NCI-H1092 (cell line): ENCODE measurements at places on chromosomes 1 and 21.

DNA sequence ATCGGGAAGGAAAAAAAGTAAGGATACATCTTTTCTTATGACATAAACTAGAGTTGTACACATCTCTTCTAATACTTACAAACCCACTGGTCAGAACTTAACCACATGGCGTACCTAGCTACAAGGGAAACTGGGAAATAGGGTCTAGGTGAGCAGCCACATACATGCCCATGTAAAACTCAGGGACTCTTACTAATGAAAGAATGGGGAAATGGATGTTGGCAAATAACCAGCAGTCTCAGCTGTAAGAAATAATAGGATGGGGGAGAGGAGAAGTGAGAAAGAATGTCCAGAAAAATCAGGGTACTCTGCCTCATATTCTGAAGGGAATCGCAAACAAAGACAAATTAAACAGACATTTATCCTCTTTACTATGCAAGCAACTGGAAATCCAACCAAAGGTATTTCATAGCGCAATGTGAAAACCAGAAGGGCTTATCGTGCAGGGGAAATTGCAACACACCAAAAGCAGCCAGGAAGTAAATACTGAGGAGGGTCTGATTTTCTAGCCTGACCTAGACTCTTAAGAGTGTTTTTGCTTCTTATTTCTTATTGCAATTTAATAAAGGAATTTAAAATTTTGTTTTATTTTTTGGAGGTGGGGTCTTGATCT is 17.5 kb downstream of the GTF2B start:
- DNase-seq, result no peak

GRCh38 chr1:157363660-157364140 is 188.6 kb downstream of the FCRL5 start:
- no peak for DNase-seq

GRCh38 chr1:26848941-26849774 is 13.8 kb upstream of the SFN start:
- DNase-seq, result no peak

GRCh38 chr1:26094677-26095383 is 16.8 kb upstream of the PDIK1L start:
- peak; percentile 17 for DNase-seq

GRCh38 chr1:115402753-115403184 is 64.7 kb upstream of the NGF start:
- no peak for DNase-seq

GRCh38 chr1:9008236-9008635 is 18.0 kb downstream of the SLC2A7 start:
- DNase-seq, result no peak

DNA sequence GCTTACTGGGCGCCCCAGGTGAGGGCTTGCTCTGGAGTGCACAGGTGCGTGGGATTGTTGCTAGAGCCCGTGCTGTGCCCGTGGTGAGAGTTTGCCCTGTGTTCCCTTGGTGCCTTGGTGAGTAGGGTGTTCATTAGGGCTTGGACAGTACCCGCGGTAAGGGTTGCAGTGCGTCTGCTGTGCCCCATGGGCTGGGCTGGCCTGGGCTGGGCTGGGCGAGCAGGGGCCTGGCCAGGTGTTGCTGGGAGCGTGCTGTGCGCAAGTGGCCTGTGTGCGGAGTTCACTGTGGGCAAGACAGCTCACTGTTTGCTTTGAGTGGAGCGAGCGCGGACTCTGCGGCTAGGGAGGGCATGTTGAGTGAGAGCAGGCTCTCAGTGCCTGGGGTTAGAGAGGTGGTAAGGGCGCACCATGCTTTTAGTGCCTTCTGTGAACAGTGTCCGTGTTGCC is 725 bp downstream of the CR1L start:
- DNase-seq, result no peak

DNA sequence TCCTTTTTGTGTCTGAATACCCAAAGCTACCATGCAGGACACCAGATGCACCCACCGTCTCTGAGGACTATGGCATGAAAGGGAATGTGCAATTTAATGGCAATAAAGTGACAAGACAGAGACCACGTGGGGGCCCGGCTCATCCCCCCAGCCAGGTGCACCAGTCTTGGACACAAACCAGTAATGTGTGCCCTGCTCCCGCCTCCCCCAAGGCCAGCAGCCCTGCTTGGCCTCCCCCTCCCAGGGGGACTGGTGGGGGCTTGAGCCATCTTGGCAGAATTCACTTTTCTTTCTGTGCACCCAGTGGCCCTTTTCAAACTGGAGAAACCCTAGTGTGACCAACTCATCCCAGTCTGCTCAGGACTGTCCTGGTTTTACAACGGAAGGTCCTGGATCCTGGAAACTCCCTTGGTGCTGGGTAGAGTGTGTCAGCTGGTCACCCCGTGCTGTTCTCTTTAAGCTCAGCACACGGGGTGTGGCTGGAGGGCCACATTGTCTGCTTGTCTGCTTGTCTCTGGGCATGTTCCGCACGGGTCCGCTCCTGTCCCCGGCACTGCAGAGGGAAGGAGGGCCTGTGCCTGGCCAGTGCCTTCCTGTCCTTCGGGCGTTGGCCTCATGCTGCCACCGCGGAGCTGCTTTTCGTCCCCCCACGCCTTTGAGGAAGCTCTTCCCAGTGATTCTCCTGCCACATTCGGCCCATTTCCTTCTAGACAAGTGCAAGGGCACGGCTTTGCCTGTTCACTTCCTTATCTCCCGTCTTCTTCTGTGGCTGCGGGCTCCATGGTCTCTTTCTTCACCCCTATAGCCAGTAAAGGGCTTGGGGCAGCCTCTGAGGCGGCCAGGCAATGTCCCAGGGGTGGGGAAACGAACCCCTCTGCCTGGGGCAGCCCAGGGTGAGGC is 45.8 kb upstream of the TTC34 start:
- DNase-seq, result no peak

DNA sequence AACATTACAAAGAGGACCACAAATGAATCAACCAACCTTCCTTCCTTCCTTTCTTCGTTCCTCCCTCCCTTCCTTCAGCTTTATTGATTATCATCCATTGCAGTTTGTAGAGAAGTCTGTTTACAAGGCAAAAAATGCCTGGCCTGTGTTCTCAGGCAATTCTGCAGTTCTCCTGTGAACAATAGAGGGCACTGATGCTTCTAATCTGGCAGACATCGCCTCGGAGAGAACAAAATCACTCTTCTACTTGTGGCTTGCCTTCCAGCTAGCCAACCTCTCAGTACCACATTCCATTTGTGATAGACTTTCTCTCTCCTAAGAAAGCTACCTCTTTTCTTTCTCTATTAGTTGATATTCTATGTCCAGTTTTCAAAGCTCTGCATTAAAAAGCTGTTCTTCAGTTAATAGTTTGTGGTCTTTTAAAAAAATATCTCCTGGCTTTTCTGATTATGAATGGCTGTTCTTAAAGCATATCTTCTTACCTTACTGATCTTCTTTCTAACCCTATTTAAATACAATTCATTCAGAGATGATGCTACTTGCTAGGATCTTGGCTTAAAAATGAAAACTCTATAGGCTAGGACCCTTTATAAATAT is 26.9 kb upstream of the ESRRG start:
- DNase-seq, result peak; percentile 83

- no peak for DNase-seq
These were observed 3.3 kb downstream of the POGZ start for GRCh38 chr1:151455966-151456365.

DNA sequence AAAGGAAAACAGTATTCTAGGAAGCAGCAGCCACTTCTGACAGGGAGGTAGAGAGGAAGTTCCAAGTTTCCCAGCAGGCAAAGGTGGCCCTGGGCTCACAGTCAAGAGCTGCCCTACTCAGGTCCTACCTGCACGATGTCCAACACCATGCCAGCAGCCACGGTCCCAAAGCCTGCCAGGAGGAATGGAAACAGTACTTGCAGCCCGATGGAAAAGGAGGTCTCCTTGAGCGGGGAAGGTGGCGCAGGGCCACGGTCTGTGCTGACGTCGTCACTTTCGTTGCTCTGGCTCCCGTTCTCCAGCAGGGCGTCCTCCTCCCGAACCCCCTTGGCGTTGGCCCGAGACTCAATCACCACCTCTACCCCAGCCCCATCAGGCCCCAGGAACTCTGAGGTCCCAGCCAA is 3.1 kb downstream of the SLC41A1 start:
- no peak for DNase-seq

GRCh38 chr1:239803781-239804180 is 287.9 kb upstream of the FMN2 start:
- no peak for DNase-seq

DNA sequence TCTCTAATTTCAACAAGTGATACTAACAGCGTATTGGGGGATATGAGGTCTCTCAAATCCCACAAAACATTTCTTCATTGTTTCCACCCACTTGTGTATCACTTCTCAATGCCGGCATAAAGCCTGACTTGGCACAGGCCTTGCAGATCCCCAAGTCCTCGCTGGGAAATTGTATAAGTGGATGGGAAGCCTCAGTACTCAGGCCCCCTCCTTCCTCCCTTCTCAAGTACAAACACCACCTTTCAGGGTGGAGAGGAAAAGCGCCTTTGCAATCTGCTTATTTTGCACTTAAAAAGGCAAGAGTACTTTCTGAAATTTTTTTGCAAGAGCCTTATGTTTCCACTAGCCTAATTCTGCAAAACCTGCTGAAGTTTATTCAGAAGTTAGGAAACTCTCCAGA is 25.8 kb upstream of the KLHDC8A start:
- DNase-seq, result no peak

GRCh38 chr1:154696456-154696855 is 88.5 kb upstream of the ADAR start:
- no peak for DNase-seq

DNA sequence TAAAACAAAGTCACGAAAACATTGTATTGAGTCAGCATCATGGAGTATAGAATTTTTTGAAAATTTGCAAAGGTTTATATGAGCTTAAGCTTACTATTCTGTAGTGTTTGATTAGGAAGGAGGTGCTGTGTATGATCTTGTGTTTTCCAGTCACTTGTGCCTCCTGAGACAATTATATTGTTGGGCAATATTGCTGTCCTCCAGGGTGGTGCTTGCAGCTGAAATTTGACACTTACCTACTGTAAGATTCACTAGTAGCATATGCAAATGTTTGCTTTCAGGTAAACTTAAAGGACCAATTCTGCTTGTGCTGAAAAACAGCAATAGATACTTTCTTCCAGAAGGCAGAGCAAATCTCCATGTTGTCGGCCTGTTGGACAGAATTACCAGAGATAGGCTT is 268.0 kb downstream of the TGFB2 start:
- no peak for DNase-seq

- no peak for DNase-seq
These were observed 14.7 kb downstream of the CSF1 start for GRCh38 chr1:109925159-109925990.

DNA sequence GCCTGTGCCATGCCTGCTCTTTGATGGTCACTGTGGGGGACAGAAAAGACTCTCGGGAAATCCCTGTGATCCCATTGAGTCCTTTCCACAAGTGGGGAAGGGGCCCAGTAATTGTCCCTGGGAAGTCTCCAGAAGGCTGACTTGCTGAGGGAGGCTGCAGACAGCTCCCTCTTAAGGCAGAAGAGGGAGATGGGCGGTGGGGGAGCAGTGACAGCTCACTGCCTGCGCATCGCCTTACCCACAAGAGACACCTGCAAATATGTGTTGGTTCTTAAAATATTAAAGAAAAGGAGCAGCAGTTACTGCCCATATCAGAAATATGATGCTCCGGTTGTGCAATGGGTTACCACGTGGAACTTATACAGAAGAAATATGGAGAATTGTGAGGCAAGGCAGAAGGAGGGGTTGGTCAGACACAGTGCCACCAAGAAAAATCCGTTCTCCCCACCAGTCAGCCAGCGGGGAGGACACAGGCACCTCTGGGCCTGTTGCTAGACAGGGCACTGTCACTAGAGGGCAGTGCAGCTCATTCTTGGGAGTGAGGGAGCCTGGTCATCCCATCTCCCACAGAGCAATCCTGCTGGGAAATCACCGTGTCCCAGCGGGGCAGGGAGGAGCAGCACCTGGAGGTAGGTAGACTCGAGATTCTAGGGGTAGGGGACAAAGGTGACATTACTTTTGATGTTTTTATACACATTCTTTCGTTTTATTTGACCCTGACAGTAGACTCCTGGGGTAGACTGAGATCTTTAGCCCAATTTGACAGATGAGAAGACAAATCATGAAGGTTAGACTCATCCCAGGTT is 6.9 kb upstream of the CAMK1G start:
- peak; percentile 71 for DNase-seq

GRCh38 chr1:91753878-91754277 is 132.1 kb downstream of the TGFBR3 start:
- no peak for DNase-seq

- no peak for DNase-seq
These were observed 4.8 kb upstream of the TFF3 start for GRCh38 chr21:42319851-42320572.

GRCh38 chr1:167551362-167551761 is 2.2 kb downstream of the CREG1 start:
- DNase-seq, result no peak

DNA sequence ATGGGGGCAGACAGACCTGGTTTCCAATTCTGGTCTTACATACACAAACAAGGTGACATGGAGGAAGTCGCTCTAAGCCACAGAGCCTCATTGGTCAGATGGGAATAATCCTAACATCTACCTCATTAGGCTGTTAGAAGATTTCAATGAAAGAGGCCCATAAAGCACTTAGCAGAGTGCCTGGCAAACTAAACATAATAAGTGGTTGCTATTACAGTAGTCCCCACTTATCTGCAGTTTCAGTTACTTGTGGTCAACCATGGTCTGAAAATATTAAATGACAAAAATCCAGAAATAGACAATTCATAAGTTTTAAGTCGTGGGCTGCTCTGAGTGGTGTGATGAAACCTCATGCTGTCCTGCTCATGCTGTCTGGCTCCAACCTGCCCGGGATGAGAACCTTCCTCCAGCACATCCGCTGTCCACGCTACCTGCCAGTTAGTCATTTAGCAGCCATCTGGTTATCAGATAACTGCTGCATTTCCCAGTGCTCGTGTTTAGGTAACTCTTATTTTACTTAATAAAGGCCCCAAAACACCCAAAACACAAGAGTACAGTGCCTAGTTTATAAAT is 112.3 kb downstream of the DDX20 start:
- no peak for DNase-seq

- DNase-seq, result no peak
These were observed 16.7 kb upstream of the PTGFR start for GRCh38 chr1:78474092-78474491.

DNA sequence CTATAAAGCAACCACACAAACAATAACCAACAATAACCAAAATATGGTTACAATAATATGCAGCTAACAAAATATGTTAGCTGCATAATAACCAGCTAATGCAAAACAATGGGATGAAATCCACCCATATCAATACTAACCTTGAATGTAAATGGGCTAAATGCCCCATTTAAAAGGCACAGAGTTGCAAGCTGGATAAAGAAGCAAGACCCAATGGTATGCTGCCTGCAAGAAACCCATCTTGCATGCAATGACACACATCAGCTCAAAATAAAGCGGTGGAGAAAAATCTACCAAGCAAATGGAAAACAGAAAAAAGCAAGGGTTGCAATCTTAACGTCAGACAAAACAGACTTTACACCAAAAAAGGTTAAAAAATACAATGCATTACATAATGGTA is 316.5 kb upstream of the NR5A2 start:
- no peak for DNase-seq

DNA sequence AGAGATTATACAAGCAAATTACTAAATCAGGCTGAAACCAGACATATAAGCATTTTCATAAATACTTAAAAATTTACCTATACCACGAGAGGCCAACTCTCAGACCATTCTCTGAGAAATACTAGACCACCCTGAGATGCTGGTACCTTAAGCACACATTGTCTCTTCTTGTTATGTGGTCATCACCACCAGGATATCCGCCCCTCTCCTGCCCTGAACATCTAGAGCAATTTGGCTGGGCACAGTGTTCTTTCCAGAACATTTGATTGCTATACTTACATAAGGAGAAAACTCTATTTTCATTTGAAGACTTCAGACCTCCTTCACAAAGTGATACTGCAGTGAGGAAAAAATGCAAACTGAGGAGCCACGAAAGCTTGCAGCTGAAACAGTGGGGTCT is 36.2 kb upstream of the DUSP10 start:
- DNase-seq, result no peak
